ENCODE measurements at places on chromosomes 13 and 19.

DNA sequence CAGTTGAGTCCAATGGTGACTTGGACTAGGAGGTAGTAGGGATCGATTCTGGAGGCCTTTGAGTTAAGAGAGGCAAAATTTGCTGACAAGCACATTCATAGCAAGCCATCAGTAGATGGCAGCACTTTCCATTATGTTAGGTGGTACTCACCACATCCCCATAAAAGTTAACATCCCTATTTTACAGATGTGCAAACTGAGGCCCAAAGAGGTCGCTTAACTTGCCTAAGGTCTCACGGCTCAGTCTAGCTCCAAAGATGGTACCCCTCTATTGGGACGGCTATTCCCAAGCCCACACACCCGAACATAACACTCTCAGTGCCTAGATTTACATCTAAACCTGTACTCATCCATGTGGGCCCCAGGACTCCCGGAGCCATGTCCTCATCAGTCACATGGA is 21.5 kb upstream of the FOSB start:
- peak; percentile 61 for DNase-seq

DNA sequence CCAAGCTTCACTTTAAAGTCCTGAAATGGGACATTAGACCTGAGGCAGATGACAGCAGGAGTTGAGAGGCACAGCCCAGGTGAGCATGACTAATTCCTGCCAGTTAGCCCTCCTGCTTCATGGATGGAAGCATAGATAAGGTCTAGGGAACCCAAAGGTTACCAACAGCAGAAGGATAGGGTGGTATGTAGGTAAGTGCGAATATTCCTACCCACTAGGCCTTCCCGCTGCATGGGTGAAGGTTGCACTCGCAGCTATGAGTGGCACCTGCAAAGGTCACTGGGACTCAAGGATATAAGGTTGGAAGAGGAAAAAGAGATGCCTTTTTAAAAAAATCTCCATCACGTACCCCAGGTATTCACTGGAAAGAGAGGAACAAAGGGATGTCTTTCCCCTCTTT is 12.2 kb upstream of the MLLT1 start:
- no peak for DNase-seq

DNA sequence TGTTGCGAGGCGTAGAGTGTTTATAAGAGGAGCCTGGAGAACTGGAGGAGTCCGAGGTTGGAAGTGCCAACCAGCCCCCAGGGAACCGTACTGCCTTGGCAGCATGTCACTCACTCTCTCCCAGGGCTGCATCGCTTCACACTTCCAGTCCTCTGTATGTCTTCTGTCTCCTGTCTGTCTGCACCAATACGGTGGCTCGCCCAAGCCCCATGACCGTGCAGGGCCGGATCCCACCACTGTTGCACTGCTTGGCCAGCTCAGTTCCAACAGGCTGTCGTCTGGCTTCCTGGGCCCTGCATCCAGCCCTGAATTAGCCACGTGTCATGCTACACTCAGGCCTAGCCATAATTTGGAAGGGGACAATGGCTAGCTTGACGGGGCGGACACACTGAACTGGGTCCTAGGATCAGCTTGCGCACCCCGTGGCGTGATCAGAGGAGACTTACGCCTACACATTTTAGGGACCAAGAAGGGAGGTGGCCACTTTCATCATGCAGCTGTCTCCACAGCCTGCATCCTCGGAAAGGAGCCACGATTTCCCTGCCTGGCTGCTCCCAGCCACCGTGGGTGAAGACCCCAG is 147.1 kb downstream of the URI1 start:
- DNase-seq, result no peak

DNA sequence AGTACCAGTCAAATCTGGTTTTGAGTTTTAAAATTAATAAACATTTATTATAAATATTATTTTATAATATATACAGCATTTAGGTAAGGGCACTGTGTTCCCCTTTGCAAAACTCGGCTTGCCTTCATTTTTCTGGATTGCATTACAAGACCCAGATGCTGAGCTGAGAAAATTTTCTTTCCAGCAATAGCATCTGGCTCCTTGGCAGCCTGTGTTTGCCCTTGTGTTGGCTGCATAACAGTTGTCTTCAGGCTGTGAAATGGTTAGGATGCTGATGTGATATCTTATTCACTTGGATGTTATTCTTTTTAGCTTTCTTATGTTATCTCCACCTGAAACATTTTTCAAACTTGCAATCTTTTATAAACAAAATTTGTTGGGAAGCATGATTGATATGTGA is 784.4 kb downstream of the DACH1 start:
- DNase-seq, result no peak

- DNase-seq, result no peak
Measured at GRCh38 chr13:27120011-27120410, 51.6 kb downstream of the USP12 start.

- no peak for DNase-seq
Measured at GRCh38 chr13:51781246-51782022, 22.5 kb downstream of the DHRS12 start.

DNA sequence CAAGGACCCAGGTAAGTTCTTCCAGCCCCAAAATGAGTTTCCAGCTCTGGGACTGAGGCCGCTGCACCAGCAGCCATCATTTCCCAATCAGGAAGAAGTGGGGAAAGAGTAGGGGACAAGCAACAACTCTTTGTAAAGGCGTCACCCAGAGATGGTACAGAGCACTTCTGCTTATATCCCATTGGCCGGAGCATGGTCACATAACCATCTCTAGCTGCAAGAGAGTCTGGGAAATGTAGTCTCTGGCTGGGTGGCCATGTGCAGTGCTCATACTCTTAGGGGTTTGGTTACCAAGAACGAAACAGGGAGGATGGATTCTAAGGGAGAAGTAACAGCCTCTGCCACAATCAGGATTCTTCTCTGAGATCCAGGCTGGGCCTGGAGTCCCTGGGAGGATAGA is 26.3 kb downstream of the CKM start:
- no peak for DNase-seq

- peak; percentile 69 for DNase-seq
Measured at GRCh38 chr19:58181902-58182576, 822 bp upstream of the ZNF274 start.

DNA sequence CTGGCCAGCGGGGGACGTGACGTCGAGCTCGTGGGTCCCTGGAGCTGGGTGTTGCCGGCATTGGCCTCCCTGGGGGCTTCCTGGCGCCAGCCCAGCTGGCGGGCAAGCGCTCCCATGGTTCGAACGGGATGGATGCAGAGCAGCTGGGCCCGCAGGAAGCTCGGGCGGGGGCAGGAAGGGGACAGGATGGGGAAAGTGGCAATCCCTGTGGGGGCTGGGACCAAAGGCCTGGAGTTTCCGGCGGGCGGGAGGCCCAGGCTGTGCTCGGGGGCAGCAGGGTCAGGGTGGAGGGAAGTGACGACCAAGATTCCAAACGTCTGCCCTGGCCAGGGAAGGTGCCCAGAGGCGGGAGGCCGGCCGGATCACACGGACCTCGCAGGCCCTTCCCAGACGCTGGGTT is 19.3 kb downstream of the PALM start:
- DNase-seq, result no peak

GRCh38 chr13:79522583-79522982 is 41.6 kb downstream of the NDFIP2 start:
- DNase-seq, result no peak

DNA sequence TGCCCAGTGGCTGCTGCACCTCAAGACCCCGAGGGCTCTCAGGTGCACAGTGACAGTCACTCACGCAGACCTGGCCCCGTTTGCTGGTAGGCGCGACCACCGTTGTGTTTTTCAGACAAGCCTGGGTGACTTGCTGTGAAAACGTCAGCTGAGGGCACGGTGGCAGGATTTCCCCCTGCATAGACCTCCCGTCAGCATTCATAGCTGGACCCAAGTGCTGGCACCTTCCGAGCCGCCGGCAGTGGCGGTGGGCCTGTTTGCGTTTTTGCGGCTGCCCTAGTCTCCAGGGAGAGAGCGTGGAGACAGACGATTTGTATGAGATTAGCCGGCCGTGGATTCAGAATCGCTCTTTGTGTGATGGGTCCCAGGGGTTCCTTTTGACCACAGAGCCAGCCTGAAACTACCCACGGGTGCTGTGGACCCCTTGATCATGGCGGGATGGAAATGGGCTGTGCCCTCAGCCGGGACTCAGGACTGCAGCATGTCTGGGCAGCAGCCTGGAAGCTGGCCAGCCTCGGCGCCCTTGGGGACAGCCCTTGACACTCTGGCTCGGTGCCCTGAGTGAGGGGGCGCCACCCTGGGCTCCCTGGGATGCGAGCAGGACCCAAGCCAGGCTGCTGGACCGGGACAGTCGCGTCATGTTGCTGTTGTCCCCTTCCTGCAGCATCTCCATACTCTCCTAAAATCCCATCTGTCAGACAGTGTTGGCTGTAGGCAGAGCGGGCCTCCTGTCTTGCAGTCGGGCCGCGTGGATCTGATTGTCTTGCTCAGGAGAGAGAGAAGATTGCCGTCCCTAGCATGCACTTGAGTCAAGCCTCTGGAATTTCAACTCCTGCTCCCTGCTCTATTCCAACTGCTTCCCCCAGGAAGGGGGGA is 8.6 kb downstream of the KDM4B start:
- DNase-seq, result no peak

DNA sequence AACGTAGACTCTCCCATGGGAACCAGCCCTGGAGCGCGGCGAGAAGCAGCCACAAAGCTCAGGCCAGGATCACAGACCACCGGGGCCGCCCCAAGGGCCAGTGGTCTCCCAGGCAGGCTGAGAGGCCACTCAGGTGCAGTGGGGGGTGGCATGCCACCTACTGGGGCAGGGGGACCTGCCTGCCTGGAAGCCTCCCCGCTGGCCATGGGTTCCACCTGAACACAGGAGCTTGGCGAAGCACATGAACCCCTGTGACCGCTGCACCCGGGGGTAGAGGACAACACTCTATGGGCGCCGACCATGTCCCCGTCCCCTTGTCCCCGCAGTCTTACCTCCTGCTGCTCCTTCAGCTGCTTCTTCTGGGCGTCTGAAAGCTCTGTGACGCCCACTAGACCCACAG is 6.8 kb upstream of the TM6SF2 start:
- no peak for DNase-seq

GRCh38 chr13:61994174-61994573 is 578.5 kb upstream of the PCDH20 start:
- DNase-seq, result no peak

- no peak for DNase-seq
Measured at GRCh38 chr19:5789886-5790558, 941 bp downstream of the DUS3L start.

DNA sequence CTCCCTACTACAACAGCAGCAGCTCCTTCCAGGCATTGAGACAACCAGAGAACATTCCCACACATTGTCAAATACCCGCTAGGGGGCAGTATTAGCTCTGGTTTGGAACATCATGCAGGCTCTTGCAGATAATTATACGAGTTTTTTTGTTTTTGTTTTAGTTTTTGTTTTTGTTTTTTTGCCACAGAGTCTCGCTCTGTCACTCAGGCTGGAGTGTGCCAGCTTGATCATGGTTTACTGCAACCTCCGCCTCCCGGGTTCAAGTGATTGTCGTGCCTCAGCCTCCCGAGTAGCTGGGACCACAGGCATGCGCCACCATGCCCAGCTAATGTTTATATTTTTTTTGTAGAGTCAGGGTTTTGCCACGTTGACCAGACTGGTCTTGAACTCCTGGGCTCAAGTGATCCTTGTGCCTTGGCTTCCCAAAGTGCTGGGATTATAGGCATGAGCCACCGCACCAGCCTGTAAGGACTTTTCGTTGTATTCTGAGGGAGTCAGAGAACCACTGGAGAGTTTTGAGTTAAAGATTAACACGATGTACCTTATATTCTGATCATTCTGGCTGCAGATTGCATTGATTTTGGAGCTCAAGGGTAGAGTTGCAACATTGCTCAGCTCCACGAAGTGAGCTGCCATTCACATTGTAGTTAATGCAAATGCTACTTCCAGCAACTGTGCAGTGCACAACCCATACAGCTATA is 41.7 kb upstream of the CEACAM20 start:
- peak; percentile 59 for DNase-seq

DNA sequence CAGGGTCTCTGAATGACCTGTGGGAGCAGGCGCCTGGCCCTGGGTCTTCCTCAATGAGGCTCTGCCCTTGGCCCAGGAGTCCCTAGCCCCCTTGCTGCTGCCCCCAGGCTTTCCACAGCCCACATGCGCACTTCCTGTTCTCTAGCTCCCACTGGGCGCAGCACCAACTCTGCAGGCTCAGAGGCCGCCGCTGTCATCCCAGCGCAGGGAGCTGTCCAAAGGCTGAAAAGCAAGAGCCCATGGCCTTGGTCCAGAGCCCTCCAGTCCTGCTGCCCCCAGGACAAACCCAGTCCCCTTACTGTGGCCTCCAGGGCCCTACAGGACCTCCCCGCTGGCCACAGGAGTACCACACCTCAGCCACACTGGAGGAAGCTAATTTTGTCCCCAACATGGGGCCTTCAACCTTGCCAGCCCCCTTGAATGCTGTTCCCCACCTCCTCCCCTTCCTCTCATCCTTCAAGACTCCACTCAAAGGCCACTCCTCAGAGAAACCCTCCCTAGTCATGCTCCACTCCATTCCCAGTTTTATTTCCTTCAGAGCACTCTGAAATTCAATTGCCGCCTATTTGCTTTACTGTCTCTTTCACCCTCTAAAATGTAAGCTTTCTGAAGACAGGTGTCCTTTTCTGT is 8.0 kb upstream of the POU2F2 start:
- DNase-seq, result no peak

DNA sequence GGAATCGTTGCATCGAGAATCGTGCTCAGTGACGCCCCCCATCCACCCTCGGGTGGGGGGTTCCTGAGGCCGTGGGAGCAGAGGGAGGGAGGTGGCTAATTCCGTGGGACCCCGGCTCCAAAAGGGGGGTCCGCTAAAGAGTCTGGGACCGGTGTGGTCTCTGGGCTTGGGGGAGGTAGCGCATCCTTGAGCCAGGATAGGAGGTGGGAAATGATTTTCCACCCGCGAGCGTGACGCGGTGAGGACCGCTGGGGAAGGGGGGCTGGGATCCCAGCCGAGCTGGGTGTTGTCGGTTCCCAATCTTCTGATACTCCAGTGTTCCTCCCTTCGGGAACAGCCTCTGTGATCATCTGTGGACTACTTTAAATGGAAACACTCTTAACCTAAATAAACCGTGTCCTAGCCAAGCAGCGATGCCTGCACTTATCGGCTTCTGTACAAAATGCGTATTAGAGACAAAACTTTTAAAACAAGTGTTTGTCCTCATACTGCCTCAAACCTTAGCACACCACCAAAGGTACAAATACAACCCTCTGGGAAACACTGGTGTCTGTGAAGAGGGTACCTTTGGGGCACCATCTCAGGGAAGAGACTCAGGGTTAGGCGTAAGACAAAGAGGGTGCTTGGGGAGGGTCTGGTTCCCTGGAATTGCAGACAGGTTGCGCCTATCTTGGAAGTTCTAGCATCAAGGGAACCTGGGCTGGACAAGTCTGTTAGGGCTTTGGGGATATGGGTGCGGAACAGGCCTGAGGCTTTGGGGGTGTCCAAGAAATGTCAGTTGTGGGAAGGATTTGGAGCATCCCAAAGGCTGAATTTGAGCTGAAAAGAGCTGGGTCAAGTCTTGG is 16.0 kb downstream of the KCNC3 start:
- no peak for DNase-seq

All from CD4-positive, alpha-beta T cell treated with Interleukin-10 for 1 hour (primary cell).